Inflammatory macrophage treated with lipopolysaccharide for 1 hour (primary cell): ENCODE measurements at places on chromosomes 13 and 19.

GRCh38 chr19:18663940-18664530, 19.4 kb upstream of the CRTC1 start:
- DNase-seq = no peak

DNA sequence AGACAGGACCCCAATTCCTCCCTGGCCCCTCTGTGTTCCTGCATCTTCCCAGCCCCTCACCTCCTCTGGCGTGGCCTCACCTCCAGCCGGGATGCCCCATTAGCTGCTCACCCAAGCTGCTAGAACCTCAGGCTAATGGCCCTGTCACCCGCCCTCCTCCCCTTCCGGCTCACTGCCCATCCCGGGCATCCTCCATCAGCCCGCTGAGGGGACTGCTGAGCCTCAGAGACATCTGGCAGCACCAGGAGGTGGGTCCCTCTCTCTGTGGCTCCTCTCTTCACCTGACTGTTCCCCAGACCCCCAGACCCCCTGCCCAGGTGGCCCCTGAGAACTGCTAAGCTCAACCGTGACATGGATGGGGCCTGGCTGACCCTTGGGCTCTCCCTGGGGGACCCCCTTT, 2.9 kb downstream of the FFAR1 start:
- no peak for DNase-seq

- no peak for DNase-seq
Measured at GRCh38 chr13:42355491-42356183, 83.7 kb downstream of the AKAP11 start.

GRCh38 chr19:58096884-58097283, 1.1 kb downstream of the ZSCAN18 start:
- no peak for DNase-seq

GRCh38 chr13:113845055-113845454, 18.8 kb downstream of the GAS6 start:
- no peak for DNase-seq

DNA sequence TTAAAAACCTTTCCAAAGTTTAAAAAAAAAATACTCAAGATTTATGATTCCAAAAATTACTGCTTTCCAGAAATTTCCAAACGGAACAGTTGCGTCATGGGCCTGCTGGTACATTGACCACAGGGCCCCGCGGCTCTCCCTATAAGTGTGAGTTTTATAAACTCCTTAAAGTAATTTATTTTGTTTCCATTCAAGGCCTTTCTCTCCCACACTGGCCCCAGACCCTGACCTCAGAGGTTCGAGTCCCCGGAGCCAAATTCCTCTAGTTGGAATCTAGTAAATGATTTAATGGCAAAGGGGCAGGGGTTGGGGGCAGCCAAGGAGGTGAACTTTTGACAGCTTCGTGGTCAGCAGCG, 97.5 kb downstream of the INSR start:
- DNase-seq = no peak

GRCh38 chr13:98923641-98924397, 54.0 kb downstream of the DOCK9 start:
- DNase-seq = no peak

GRCh38 chr13:80529734-80530133, 188.8 kb upstream of the SPRY2 start:
- DNase-seq = no peak

GRCh38 chr13:114268344-114269280, 12.8 kb upstream of the UPF3A start:
- DNase-seq = no peak

DNA sequence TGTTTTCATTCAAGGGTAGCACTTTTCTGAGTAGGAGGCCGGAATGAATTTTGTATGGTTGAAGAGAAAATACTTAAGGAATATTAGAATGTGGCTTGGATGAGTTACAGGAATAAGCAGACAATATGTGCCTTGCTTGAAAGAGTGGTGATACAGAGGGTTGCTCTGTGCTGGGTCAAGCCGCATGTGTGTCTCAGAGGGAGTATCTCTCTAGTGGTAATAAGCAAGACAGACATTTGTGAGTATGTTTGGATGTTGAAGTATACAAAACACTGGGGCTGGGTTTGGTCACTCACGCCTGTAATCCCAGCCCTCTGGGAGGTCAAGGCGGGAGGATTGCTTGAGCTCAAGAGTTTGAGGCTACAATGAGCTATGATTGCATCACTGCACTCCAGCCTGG, 103.9 kb downstream of the LMO7 start:
- no peak for DNase-seq

DNA sequence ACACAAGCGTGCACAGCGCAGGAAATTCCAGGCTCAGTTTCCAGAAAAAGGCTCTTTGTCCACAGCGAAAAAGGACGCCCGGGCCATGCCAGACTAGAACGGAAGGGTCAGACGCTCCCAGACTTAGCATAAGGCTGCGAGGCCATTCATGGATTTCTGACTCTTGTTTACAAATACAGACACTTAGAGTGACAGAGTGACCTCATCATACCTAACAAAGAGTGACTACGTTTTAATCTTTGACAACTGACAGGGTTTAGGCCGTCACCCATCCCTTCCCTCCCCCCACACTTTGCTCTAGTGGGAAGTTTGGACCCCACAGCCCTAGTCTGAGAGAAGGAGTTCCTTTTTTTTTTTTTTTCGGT, 418 bp upstream of the ZNF709 start:
- no peak for DNase-seq

DNA sequence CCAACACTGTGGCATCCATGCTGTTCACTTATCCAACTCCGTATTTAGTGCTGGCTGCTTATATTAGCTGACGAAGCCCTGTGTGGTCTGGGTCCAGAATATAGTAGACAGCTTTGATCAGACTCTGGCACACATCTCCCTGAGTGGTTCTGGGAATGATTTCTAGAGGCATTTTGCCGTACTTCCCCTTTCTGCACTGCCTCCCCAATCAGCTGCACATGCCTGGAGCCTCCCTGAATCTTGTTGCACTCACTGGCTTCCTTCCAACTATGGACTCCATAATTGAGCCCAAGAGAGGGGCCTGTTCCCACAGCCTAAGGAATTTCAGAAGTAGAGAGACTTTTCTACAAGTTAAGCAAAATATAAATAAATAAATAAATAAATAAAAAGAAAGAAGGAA, 30.4 kb upstream of the PCDH8 start:
- DNase-seq = no peak

DNA sequence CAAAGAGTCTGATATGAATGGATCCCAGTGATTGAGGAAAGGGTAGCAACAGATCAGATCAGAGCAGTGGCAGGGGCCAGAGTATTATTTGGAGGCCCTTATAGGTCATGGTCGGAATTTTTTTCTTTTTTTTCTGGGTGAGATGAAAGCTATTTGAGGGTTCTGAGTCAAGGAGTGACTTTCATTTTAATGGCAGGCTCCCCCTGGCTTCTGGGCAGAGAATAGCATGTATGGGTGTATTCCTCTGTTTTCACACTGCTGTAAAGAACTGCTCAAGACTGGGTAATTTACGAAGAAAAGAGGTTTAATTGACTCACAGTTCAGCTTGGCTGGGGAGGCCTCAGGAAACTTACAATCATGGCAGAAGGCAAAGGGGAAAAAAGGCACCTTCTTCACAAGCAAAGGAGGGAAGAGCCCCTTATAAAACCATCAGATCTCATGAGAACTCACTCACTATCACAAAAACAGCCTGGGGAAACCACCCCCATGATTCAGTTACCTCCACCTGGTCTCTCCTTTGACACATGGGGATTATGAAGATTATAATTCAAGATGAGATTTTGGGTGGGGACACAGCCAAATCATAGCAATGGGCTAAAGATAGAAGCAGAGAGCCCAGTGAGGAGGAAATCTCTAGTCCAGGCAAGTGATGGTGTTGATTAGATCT, 3.0 kb upstream of the SLC6A16 start:
- peak; percentile 78 for DNase-seq

DNA sequence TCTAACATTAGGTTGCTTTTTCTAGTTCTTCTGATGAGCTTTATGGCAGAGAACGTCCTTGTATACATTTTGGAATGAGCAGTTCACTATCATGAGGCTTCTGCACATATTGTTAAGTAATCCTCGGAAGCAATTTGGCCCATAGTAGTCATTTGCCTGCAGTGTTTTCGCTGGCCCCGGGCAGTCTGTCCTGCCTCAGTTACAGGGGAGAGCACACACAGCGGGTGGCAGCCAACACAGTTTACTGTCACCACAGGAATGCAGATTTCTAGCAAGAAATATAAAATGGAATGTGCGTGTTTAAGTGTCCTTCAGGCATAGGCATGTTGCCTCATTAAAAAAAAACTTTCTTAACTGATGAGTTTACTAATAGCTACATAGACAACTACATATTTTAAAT, 71.5 kb upstream of the GJB6 start:
- no peak for DNase-seq

GRCh38 chr13:46341112-46341711, 45.8 kb downstream of the RUBCNL start:
- peak; percentile 97 for DNase-seq

DNA sequence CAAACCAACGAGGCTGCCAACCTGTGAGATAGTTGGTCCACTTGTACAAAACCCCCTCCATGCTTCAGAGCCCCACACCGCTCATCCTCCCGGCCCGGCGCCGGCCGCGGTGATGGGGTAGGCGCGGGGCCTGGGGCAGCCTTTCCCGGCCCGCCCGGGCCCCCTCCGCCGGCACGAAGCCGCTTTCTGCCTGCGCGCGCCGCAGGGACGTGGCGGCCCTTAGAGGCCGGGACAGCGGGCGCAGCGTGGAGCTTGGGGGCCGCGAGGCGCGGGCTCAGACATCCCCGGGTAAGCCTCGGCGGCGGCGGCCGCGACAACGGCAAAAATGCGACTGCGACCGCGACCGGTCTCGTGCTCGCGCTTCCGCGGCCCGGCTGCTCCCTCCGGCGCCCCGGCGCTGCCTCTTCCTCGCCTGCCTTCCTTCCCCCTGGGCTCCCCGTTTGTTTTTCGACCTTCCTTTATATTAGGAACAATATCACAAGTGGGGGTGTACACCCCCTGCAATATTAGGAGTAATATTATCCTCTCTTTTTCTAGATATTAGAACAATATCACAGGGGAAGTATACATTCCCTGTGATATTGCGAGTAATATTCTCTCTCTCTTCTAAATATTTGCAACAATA, 53.9 kb upstream of the CEACAM21 start:
- no peak for DNase-seq

DNA sequence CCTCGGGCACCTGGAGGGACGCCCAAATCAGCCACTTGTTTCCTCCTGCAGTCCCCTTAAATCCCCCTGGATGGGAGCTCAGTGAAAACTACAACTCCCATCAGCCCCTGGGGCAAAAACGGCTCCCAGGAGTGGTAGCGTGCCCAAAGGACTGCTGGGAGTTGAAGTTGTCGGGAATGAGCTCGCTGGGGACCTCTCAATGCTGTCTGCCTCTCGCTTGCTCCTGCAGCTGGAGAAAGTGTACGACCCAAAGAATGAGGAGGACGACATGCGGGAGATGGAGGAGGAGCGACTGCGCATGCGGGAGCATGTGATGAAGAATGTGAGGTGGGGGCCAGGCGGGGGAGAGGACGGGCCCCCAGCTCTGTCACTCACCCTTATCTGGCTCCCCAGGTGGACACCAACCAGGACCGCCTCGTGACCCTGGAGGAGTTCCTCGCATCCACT, 14.7 kb upstream of the DHDH start:
- DNase-seq = no peak

DNA sequence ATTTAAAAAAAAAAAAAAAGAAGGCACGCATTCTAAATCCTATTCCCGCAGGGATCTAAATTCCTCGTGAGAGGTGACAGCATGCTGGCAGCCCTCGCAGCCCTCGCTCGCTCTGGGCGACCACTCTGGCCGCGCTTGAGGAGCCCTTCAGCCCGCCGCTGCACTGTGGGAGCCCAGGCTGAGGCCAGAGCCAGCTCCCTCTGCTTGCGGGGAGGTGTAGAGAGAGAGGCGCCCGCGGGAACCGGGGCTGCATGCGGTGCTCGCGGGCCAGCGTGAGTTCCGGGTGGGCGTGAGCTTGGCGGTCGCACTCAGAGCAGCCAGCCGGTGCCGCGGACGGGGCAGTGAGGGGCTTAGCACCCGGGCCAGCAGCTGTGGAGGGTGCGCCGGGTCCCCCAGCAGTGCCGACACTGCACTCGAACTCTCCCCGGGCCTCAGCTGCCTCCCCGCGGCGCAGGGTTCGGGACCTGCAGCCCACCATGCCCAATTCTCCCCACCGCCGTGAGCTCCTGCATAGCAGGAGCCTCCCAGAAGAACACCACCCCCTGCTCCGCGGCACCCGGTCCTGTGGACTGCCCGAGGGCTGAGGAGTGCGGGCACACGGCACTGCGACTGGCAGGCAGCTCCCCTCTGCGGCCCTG, 553.9 kb downstream of the LMO7 start:
- DNase-seq = no peak

- no peak for DNase-seq
Measured at GRCh38 chr13:36919833-36920615, at the start of gene SMAD9. Gene SMAD9, minus strand, starts transcription at chr13:36920238. Its CDS starts 40,549 bp downstream, at chr13:36879689.

- no peak for DNase-seq
Measured at GRCh38 chr19:53813996-53814395, 10.1 kb downstream of the NLRP12 start.

GRCh38 chr13:30936971-30937370, 4.5 kb downstream of the TEX26 start:
- DNase-seq = no peak

DNA sequence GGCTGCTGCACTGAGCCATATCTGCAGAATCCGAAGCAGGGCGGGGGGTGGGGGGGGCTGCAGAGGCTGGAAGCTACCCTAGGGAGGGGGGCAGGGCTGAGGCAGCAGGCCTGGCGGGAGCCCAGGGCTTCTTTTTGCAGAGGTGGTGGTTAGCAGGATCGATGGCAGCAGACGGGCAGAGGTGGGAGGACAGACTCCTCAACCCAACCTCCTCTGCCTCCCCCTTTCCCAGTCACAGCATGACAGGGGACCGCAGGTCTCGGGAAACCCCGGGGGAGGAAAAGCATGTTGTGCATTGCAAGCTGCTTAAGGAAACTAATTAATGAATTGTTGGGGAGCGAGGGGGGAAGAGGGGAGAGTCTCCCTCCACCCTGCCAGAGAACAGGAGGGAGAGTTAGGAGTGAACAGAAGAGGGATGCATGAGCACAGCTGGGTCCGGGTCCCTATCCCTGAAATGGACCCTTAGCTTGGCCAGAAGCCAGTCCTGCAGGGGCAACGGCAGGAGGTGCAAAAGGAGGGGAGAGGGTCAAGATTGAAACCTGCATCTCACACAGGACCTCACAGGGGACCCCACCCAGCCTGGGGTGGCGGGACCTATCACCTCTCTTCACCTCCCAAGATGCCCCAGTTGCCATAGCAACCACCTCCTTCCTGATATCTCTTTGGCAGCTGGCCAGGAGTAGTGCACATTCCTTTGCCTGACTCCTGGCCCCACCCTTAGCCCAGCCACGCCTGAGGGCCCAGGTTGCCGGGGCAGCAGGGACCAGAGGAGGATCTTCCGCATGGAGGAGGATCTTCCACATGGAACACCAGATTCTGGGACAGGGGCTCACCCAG, 1.8 kb downstream of the FXYD7 start:
- no peak for DNase-seq
